ENCODE measurements at places on chromosomes 7 and 10.
A peak's percentile ranks its signal among the peaks of the same experiment; 100 is the strongest.

- DNase-seq, result no peak
Observed at GRCh38 chr7:155343661-155344121, 46.0 kb downstream of the INSIG1 start.

- DNase-seq, result peak; percentile 78
Observed at GRCh38 chr10:103800789-103801540, 54.4 kb downstream of the SH3PXD2A start.

DNA sequence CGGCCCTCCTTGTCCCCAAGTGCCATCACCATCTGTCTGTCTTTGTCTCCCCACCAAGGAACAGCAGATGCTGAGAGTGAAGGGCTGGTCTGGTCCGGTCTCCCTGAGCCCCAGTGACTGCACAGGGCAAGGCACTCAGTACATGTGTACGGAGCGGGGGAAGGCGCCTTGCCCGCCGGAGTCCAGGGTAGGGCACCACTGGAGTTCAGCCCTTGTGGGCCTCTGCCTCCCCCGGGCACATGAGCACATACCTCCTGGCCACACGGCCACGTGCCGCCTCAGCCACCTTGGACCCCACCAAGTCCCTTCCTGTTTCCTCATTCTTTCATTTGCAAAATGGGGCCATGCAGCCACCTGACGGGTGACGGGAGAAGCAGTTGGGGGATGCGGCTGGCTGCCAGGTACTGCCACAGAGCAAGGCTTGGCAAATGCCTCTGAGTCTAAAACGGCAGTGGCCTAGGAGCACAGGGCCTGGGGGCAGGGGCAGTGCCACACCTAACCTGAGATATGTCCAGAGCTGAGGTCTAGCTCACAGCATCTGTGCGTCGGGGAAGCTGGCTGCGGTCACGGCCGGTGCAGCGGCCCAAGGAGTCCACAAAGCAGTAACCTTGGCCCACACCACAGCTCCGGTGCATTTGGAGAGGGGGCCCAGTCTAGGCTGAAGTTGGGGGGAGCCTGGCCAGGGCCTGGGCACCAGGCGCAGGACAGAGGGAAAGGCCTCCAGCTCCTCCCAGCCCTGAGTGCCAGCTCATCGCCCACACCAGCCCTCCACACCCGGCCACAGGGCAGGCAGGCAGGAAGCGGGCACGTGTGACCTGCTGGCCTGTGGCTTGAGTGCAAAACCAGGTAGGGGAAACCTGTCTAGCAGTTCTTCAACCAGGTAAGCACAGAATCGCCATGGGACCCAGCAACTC, 5.2 kb downstream of the ADAP1 start:
- DNase-seq, result no peak

DNA sequence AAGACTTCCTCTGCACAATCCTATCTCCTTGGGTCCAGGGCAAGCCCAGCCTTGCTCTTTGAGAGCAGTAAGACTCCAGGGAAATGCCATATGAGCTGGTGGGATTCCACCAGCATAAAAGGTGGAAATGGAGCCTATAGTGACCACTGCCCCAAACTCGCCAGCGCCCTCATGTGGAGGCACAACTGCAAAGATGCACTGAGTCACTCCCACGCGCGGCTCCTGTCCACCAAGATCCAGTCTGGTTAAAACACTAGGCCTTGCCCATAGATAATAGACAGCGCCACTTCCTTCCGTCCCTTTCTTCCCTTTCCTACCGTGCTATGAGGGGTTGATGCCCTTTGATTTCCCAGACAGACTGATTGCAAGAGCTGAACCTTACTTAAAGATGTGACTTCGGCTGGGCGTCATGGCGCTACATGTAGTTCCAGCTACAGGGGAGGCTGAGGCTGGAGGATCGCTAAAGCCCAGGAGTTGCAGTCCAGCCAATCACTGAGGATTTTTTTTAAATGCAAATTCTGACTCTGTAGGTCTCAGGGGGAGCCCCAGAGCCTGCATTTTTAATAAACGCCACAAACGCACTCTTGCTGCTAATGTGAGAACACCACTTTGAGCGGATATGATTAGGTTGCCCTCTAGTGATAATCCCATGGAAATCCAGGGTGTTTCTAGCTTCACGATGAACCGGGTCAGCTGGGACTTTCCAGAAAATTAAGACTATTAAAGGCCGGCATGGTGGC, 136.5 kb downstream of the EPC1 start:
- DNase-seq, result no peak

- no peak for DNase-seq
Observed at GRCh38 chr10:50349554-50349953, 98.2 kb upstream of the ASAH2 start.

- DNase-seq, result no peak
Observed at GRCh38 chr7:136274636-136275345, 297.6 kb upstream of the MTPN start.

DNA sequence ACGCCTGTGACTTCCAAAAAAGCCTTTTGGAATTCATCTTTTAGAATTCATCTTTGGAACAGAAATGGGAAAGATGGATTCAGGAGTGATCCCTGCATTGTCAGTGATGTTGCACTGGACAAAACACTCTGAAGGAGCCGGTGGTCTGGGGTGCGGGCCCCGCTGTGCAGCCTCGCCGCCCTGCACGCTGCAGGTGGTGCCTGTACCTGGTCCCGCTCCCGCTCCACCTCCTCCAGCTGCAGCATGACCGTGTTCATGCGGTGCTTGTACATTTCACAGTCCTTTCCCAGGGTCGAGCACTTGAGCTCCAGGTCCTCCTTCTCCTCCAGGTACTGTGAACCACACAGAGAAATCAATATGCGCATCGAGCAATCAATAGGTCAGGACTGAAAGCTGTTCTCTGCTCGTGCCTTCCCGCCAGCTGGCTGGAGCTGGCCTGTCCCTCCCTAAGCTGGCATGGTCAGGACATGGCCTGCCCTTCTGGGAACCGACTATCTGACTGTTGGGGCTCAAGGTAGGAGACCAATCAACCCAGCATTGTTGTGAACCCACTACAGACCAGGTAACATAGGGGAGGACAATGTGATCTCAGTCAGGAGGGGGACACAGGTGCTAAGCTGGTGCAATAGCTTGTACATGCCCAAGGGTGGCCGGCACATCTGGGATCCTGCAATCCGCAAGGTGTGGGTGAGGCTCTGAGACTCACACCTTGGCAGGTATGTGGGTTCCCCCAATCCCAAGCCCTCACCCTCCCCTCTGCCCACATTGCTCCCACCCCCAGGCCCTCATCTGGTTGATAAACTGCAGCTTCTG, 93.8 kb upstream of the GNA12 start:
- no peak for DNase-seq

GRCh38 chr10:76874176-76874575, 763.4 kb downstream of the KCNMA1 start:
- no peak for DNase-seq

DNA sequence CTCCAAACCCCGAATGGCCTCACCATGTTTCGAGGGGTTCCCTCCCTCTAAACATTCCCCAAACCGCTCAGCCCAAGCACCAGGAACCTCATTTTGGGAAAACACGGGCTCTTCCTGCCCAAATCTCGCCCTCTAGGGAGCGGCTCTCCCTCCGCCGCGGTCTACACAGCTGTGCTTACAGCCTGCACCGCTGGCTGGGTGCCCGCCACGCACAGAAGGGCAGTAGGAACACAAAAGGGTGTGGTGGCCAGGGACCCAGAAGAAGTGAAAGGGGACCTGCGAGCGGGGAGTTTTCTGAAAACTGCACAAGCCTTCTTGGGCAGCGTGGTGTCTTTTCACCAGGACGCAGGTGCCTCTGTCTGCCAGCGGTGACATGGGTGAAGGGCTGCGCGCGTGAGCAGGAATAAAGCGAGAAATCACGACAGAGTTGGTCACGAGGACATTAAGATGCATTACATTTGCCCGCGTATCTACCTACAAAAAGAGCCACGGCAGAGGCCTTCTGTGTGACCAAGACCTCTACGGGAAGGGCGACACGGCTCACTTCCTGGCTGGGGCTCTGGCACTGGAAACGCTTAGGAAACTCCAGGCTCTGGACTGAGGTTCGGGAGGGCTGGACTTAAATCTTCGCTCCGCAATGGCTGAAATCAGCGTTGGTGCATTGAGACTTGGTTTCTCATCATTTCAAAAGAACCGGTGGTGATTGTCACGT, 171.7 kb downstream of the LSM5 start:
- no peak for DNase-seq

- DNase-seq, result no peak
Observed at GRCh38 chr7:97873606-97874005, 1.4 kb upstream of the ASNS start.

DNA sequence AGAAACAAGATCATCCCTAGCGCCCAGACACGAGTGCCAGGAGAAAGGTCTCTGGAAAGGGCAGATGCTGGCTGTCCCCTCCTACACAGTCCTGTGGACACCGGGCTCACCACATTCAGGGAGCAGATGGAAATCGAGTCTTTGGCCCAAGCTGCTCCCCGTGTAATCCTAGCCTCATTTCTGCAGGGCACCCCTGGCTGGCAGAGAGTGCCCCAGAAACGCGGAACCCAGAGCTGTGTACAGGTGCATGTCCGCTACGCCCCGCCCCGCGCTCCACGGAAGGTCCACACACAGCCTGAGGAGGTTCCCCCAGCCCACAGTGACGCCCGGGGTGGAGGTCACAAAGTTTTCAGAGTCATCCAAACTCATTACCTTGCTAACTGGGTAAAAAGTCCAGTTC, 202.8 kb downstream of the MAD1L1 start:
- no peak for DNase-seq

DNA sequence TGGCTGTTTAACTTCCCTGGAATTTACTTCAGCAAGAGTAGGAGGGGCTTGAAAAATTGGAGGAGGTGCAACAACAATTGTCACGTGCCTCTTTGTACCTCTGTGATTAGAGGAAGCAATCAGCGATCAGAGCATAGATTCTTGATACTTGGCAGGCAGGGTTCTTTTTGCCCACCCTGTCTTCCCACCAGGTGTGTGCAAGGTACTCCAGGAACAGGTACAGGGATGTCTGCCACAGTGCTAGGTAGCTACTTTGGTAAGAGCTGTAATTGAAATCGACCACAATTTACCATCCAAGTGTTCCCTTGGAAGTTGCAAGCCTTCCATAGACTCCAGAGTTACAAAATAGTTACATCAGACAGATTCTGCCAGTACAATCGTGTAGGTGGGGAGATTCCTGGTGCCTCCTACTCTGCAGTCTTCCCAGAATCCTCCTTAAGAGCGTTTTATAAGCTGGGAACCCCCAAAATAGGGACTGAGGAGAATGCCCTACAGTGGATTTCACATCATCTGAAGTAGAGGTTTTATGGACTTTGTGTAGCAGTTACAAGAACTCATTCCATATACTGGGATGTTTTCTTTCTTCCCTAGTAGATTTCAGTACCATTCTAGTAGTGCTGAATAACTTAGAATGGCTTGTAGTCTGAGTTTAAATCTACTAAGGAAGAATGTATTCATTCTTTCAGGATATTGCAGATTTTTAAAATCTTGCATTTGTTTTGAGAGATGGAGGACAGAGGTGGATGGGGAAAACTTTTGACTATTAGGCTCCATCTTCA, 101.9 kb downstream of the EXOC4 start:
- DNase-seq, result no peak

DNA sequence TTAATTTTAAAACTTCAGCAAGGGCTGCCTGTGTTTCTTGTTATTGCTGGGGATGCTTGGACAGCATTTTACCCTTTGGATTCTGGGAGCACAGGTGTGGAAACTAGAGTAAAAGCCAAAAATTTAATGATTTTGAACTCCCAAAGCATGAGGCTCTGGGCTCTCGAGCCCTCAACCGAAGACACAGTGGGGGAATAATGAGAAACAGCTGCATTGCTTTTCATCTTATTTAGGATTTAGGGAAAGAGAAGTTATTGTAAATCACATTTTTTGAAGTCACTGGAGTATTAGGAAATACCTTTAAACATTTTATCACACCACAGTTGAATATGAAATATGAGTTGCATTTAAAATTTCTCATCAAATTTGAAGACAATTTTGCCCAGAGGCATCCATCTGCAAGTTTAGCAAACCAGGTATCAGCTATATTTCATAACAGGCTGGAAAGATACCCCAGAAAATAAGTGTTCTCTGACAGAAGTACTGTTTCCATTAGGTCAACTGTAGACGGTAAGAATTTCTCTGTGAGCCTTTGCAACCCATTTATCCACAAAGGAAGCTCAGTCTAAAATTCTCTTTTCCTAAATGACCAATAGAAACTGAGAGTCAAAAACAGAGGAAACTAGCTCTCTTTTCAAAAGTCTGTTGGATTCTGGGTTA, 290.6 kb upstream of the PHYHIPL start:
- no peak for DNase-seq

DNA sequence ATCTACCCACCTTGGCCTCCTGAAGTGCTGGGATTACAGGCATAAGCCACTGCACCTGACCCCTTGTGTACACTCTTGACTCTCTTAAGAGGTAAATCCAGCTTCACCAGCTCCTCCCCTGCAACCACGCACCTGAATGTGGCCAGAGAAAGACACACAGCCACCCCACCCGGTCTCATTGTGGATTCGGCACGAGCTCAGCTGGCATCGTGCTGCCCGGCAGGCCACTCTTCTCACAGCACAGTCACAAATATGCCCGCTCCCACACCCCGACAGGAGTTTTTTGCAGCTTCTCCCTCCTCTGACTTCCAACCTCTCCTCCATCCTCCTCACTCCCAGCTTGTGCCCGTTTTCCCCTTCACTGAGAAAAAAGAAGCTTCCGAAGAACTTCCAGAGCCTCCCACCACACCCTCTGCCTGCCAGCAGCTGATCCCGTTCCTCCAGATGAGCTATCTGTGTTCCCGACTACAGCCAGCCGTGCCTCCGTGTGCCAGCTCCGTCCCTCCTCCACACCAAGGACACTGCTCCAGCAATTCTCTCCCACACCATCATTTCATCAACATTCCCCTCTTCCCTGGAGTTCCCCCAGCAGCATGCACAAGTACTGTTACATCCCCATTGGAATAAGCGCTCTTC, 8.0 kb upstream of the SMARCD3 start:
- DNase-seq, result no peak

DNA sequence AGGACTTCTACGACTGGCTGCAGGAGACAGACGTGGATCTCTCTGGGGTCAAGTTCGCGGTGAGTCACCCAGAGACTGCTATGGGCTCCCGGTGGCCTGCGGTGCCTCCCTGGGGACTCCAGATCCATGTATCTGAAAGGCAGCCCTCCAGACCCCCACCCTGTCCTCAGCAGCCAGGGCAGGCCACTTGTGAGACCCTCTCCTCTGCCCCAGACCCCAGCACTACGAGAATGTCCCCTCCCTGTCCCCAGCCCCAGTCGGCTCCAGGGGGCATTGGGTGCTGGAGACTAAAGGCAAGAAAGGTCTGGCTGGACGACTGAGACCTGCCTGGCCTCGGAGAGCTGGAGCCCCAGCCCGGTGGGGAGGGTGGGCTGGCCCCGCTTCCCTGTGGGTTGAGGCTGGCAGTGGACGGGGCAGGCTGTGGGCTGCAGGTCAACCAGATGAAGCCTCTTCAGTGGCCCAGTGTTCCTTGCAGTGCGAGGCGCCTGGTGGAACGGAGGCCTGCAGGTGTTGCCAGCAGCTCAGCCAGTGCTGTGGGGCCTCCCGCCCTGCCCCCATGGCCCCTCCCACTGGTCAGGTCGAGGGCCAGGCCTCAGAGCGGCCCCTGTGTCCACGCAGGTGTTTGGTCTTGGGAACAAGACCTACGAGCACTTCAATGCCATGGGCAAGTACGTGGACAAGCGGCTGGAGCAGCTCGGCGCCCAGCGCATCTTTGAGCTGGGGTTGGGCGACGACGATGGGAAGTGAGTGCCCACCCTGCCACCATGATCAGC, 13.8 kb downstream of the TMEM120A start:
- no peak for DNase-seq

GRCh38 chr10:87685832-87686574, 26.3 kb downstream of the PAPSS2 start:
- no peak for DNase-seq
